HuH-7.5 (cell line): ENCODE measurements at places on chromosomes 6 and 20.

- no peak for DNase-seq
Measured at GRCh38 chr6:111842271-111842822, 30.9 kb downstream of the FYN start.

- no peak for DNase-seq
Measured at GRCh38 chr6:129795261-129795660, 65.9 kb downstream of the TMEM244 start.

- DNase-seq = peak; percentile 83
Measured at GRCh38 chr20:54148947-54149764, 24.6 kb downstream of the CYP24A1 start.

DNA sequence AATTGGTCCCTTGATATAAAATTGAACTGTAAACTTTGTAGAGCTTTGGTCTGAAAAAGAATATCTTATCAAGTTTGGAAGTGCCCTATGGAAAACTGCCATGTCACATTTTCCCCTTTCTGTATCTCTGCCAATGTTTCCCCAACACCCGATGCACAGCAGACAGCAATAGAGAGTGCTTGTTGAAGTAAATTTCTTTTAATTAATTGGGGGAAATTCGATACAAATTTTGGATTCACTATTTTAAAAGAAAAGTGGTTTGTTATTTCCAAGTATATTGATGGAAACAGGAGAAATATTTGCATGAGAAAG lies 208.1 kb downstream of the OGFRL1 start:
- no peak for DNase-seq

DNA sequence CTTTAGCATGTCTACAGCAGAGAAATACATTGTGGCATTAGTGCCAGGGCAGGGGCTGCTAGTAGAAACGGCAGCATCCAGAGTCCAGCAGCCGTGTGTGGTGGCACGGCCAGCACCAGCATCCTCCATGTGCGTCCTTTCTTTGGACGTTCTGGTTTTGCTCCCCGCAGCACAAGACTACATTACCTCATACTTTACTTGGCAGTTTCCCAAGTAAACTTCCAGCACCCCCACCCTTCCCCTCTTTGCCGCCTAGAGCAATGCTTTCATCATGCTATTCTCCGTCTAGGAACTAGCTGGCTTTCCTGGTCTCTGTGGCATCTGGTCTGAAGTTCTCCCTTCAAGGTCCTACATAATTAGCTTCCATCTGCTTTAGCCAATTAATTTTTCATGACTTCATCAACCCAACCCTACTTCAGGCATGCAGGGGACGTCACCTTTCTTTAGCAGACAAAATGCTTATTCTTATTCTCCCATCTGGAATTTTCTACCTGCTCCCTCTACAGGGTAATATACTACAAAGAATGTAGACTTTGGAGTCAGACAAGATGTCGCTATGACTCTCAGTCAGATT lies 67.6 kb downstream of the BLOC1S5 start:
- no peak for DNase-seq

GRCh38 chr20:41989935-41990635 lies 371.9 kb upstream of the CHD6 start:
- no peak for DNase-seq

DNA sequence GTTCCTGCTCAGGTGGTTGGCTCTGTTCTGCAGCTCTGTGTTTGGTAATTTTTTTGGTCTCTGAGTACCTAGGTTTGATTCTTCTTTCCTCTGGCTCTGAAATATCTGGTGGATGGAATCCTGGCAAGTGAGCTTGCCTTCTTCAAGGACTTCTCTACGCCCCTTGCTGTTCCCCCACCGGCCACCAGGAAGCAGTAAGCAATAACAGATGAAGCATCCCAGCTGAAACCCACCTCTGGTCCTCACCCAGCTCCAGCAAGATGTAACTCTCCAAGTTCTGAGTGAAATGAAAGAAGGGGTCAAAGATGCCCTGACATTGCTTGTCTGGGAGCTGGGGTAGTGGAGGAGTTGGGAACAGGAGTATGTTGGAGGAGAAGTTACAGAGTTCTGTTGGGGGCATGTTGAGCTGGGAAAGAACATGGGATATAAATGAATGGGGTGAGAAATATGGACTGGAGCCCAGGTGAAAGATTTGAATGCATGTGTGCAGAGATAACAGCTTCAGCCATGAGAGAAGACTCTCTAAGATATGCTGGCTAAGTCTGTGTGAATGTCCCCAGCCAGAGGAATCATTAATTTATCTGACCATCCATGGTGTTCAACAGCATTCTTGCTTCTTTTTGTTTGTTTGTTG lies 51.3 kb upstream of the GLP1R start:
- peak; percentile 11 for DNase-seq

- no peak for DNase-seq
Measured at GRCh38 chr20:44085616-44086434, 101.2 kb downstream of the JPH2 start.

- DNase-seq = no peak
Measured at GRCh38 chr6:141486942-141487341, 645.8 kb upstream of the GJE1 start.

DNA sequence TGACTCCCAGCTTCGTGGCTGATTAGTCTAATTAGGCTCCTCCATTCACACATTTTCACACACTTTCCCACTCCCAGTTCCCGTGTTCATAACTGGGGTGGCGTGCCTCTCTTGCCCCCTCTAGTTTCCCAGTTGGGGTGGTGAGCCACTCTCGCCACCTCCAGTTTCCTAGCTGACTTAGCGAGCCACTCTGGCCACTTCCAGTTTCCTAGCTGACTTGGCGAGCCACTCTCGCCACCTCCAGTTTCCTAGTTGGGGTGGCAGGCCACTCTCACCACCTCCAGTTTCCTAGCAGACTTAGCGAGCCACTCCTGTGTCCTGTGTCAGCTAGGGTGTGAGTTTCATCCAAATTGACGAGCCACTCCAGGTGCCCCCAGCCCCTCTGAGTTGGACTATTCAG lies 7.4 kb upstream of the GMPR start:
- DNase-seq = no peak

DNA sequence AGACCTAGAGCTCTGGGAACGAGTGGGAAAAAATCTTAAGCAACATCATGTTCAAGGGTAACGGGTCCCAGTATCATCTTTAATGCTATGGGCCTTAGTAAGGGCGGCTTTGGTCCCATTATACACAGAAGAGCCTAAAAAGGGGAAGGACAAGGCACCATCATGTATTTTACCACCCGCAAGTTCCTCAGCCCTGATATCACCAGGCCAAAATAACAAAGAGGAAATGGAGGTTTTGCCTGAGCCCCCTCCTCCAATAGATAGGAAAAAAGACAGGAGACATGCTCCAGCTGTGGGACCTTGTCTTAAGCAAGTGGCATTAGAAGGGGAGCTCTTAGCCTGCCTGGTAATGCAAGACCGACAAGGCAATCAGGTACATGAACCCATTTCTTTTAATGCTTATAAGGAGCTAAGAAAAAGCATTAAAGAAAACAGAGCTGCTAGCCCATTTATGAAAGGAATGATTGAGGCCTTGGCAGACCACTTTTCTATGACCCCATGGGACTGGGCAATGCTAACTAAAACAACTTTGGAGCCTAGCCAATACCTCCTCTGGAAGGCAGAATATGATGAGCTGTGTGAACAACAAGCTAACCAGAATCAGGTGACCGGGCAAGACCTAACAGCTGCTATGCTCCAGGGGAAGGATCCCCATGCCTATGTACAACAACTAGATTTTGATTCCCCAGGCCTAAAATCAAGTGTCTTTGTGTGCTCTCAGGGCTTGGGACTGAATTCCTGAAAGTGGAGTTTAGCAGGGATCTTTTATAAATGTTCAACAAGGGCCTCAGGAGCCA lies 23.2 kb downstream of the HLA-DPA1 start:
- DNase-seq = no peak

DNA sequence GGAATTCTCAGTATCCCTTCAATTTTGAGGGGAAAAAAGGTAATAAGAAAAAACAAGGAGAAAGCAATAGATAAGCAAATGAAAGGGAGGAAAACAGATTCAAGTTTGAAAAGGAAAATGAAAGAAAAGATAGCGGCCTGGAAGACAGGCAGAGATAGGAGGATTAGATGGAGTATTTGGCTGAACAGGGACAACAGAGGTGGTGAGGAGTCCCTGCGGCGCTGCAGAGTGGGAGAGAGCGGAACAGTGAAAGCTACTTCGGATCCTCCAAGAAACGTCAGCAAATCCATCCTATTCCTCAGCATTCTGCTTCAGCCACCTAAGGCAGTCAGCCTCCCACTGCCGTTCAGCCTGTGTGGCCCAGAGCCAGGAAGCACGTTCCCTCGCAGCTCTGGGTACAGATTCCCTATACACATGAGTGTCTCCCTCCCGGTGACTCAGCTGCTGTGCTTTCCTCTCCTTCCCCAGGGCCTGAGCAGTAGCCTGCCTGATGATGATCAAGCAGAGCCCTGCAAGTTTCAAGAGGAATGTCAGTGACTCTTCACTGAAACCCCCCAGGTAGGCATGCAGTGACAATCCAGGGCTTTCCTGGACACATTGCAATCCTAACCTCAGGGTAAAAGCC lies 43.4 kb upstream of the CDYL start:
- DNase-seq = no peak

GRCh38 chr20:48760403-48760983 lies 67.3 kb downstream of the PREX1 start:
- DNase-seq = no peak

- no peak for DNase-seq
Measured at GRCh38 chr6:133741375-133741861, 147.5 kb upstream of the TCF21 start.

- no peak for DNase-seq
Measured at GRCh38 chr6:49225471-49225870, 237.6 kb downstream of the MMUT start.

DNA sequence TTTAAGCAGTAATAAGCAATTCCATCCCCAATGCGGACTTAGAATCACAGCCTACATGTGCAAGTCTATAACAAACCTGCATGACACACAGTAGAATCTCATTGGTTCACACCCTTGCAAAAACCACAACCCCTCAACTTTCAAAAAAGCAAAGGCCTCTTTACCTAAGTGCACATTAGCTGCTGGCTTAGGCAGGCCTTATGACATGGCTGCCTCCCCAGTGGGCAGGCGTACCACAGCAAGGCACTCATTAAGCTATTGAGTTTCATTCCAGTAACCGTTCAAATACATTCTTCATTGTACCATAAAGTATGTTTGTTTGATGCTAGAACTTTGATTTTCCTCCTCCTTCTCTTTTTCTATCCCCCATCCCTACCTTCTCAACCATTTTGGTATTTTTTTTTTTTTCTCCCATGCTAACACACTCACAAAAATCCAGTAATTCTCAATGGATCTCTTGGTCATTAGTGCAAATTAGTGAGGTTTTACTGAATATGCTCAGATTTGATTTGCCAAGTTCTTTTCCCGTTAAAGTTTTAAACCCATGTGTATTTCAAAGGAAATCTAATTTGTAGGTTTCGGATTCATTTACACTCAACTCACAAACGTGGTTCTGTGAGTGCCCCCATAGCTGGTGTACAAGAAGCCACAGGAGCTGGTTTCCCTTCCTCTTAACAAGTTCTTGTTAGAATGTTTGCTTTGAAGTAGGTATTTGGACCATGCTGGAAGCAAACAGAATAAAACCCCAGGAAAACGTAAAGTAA lies 460.4 kb upstream of the RUNX2 start:
- no peak for DNase-seq
